ENCODE measurements at places on chromosomes 3 and 15.

DNA sequence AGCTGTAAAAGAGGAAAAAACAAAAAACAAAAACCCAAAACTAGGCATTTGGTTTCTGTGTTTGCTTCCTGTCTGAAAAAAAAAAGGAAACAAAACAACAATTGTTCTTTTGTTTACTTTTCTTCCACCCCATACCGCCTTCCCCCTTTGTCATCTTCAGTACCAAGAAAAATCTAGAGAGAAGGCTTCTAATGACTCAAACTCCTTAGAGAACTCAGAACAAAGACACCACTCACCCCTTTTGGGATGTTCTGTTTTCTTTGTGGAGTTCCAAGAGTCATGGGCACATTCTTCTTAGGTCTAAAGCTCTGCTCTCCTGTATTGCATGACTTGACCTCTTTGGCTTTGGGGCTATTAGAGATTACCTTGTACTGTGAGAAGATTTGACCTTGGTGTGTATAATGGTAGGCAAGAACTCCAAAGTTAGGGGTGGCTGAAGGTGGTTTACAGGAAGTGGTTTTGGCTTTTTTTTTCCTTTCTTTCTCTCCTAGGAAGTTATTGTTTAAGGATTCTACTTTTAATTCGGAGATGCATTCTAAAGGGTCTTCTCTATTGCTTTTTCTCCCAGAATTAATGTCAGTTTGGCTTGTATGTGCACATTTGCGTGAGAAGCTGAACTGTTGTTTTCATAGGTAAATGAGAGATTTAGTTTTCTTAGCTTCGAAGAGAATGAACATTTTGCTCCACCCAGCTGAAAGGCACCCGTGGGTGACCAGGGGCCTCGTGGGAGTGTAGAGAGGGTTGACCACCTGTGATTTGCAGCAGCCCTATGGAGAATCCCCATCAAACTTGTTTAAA, 39.5 kb upstream of the ZBTB20 start:
- DNase-seq: no peak

- DNase-seq: no peak
Measured at GRCh38 chr3:69130689-69131088, 8.3 kb upstream of the LMOD3 start.

DNA sequence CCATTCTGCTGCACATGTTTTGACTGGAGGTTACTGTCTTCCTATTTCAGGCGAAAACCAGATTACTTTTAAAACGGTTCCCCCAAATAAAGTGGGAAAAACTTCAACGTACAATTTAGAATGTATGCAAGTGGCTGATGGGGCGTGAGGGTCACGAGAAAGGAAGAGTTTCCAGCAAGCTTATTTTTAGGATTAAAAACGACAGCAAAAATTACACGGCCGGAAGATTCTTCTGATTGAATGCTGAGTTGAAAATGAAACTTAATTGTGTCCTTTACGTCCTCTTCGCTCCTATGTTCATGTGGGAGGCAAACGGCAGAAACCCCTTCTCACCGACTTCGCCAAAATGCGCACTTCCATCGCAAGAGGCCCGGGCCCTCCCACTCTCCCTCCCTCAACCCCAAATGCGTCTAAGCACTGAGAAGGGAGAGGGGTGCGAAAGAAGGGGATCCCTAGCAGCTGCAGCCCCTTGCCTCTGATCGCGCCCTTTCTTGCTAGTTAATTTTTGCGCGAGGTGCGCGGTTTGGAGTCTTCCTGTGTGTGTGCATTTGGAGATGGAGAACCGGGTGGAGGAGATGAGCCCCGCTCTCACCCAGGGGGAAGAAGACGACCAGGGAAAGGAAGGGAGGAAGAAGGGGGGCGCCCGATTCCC, 656 bp downstream of the CD47 start:
- peak; percentile 80 for DNase-seq

DNA sequence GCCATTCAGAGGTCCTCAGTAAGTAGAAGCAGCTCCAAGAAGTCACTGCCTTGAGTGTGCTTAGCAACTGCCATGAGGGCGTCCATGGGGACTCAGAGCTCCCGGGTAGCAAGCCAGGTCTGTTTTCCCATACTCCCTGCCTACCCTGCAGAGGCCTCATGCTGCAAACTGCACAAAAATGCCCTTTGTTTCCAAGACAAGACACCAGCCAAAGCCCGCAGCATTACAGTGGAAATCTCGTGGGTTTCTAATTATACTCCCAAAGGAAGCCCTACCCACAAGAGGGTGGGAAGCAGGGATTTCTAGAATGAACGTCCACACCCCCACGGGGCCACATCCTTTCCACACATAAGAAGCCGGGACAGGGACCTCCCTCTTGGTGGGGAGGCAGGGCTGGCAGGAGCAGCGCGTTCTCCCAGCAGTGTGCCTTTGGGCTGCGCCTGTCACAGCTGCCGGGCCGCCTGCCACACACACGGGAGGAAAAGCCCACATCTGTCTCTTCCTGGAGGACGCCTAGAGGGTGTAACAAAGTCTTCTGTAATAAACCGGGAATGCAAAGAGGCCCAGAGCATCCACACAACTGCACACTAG, 31.1 kb downstream of the FAM174B start:
- no peak for DNase-seq

GRCh38 chr15:67183443-67184169, 70.9 kb downstream of the AAGAB start:
- DNase-seq: peak; percentile 34

DNA sequence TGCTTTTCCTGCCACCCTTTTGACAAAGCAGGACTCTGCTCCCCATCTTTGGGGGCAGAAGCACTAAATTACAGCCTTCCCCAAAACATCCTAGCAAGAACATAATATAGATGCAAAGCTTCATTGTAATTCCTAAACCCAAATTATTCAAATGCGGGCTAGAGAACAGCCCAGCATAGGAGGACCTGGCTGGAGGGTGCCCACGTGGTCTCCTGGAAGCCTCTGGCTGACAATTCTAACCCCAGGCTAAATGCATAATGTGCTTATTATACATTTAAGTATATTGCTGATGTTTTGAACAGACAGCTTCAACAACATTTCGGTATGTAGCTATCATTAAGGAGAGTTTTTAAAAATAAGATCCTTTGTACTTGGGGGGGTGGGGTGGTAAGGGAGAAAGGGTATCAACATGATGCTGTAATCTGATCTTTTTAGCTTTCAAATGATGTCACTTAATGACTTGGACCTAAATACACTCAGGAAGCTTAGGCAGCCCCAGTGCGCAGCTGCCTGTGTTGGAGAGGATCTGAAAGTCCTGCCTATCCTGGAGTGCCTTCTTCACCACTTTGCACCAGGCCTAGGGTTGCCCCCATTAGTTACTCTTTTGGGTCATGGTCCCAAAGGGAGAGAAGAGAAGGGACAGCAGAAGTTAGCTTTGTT, 57.2 kb upstream of the USP3 start:
- no peak for DNase-seq

DNA sequence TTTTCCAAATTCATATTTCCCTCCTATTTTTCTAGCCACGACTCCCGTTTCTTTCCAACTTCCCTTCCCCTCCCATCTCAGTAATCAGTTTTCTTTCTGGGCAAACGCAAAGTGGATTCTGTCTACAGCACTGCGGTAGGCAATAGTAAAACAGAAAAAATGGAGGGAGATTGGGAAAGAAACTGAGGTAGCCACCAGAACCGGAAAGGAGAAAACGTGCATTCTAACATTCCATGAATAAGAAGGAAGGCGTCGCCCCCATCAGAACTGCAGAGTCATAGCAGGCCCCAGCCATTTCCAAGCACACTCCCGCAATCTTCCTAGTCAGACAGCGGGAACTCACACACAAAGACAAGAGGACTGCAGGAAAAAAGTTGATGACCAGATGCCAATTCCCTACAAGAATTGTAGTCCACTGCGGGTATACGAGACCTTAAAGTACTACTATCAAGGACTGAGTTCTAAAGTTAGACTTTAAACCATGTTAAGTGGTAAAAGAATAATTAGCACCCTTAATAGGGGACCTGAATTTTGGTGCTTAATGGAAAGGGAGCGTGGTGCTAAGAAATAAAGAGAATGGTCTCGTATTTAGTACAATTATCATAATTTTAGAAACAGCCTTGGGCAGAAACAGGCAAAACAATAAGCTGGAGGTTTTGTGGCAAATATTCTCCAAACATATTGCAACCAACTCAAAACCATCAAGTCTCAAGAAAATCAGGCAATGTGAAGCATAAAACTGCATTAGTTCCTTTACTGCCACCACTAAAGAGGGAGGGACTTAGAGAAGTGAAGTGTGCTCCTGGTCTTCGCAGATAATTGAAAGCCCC, 1.4 kb downstream of the PFN2 start:
- no peak for DNase-seq

- no peak for DNase-seq
Measured at GRCh38 chr15:67853454-67853853, 13.6 kb upstream of the RNU6-1 start.

GRCh38 chr3:141530415-141530768, 43.6 kb downstream of the RASA2 start:
- no peak for DNase-seq

DNA sequence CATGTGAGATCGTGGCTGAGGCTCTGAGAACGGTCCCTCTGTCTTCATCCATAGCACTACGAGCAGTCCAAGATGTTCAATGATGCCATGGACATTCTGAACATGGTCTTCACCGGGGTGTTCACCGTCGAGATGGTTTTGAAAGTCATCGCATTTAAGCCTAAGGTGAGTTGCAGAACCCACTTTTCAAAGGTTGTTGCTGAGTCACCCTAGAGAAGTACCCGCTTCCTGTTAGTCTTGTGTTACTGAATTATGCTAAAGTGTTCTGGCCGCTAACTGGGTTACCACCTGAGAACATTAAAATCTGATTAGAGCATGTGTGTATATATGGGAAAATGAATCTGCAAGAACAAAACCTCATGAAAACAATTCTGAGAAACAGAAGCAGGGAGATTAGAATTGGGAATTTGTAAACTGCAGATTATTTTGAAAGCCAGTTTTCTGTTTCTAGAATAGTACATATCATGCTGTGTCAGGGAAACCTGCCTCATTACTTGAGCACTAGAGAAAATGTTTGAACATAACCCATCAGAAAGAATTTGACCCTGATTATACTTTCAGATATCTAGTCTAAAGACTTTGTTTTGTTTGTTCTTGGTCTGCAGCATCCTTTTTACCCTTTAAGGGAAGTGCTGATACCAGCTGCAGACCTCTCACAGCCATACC, 92.6 kb downstream of the CHDH start:
- DNase-seq: no peak

GRCh38 chr3:134685929-134686802, 35.3 kb upstream of the KY start:
- no peak for DNase-seq

GRCh38 chr3:42665050-42665878, 11.8 kb downstream of the ZBTB47 start:
- DNase-seq: peak; percentile 42

- no peak for DNase-seq
Measured at GRCh38 chr3:170222647-170223541, 670 bp downstream of the PRKCI start.

GRCh38 chr15:35624881-35625280, 78.9 kb upstream of the DPH6 start:
- no peak for DNase-seq

GRCh38 chr3:46383211-46383950, 12.6 kb downstream of the CCR5 start:
- DNase-seq: no peak
